ENCODE measurements at places on chromosomes 5 and 9.

DNA sequence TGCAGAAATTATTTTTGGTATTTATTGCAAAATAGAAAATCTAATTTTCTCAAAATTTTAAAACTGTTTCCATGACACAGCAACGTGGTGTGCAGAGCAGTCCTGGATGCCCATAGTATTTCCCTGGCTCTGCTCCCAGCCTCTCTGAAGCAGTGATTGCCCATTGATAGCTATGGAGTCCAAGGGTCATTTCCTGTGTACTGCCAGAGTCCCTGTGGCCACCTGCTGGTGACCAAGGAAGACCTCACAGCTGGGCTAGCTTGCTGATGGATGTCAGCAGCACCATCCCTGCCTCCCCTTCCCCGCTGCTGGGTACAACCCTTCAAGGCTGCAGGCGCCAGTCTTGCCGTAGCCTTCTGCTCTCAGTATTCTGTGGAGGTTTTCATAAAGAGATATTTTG, 184.1 kb downstream of the DIRAS2 start:
- DNase-seq = no peak

GRCh38 chr9:71783120-71783523, 14.8 kb upstream of the CEMIP2 start:
- no peak for DNase-seq

DNA sequence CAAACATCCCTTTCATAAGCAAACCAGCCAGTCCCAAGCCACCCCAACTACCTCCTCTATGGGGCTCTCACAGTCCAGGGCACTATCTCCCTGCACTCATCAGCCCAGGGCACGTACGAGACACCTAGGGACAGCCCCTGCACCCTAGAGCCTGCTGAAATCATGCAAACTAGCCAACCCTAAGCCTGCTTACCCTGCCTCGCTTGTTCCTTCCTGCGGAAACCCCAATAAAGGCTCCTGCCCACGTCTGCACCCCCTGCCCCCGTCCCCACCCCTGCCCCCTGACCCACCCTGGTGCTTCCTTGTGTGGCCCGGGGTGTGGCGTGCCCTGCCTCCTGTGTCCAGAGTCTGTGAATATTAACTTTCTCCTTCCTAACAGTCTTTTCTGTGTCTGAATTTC, 135.9 kb downstream of the GADD45G start:
- DNase-seq = peak; percentile 56

DNA sequence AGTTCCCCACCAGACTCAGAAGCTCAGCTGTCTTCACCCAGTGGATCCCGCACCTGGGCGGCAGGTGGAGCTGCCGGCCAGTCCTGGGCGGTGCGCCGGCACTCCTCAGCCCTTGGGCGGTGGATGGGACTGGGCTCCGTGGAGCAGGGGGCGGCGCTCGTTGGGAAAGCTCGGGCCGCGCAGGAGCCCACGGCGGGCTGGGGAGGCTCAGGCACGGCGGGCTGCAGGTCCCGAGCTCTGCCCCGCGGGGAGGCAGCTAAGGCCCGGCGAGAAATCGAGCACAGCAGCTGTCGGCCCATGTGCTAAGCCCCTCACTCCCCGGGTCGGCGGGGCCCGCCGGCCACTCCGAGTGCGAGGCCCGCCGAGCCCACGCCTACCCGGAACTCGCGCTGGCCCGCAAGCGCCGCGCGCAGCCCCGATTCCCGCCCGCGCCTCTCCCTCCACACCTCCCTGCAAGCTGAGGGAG, 560.0 kb downstream of the BRINP1 start:
- no peak for DNase-seq

DNA sequence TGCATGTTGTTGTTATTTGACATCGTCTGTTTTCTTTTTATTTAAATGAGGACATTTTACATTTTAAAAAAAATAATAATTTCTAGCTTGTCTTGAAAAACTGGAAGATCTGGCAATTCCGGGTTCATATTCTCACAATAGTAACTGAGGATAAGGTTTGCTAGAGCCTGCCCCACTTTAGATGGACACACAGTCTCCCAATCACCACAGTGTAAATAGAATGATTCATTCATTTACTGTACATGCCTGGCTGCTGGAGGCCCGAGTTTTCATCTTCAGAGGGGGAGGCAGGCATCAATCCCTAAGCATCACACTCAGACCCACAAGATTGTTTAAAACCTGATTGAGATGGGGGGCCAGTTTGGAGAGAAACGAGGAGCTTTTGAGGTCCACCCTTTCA, 2039.7 kb upstream of the WWC1 start:
- no peak for DNase-seq

GRCh38 chr9:8877753-8878494, 1078.3 kb upstream of the DMAC1 start:
- DNase-seq = no peak

DNA sequence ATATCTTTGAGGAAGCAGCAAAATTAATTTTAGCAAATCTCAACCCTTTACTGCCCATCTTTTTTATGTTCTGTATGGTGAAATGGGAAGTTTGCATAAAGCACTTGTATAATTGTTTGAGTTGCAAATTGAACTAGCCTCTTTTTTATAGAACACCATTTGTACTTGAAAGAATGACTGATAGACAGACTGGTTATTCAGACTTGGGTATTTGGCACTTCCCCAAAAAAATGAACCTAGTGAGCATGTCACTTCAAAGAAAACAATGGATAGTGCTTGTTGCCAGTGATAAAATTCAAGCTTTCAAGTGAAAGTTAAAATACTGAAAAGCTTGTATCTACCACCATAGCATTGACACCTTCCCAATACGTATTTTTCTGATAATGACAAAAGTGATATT, 115.8 kb downstream of the ERCC6L2 start:
- no peak for DNase-seq

DNA sequence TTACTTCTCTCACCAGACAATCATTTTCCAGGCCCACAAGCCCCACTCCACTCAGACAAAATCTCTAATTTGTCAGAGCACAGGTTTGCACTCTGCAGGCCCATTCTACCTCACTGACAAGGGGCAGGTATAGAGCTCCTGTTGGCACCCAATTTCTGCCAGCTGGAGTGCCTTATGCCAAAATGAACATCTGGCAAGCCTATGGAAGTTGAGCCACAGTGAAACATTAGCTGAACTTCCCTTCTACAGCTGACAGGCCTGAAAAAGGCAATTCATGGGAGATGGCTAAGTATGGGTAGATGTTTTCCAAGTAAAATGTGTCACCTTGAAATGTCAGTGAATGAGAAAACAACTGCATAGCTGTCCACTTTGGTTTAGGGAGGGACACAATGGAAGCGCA, 87.0 kb downstream of the SPOCK1 start:
- no peak for DNase-seq

- DNase-seq = no peak
Observed at GRCh38 chr9:73170185-73170957, 18.7 kb downstream of the ANXA1 start.

DNA sequence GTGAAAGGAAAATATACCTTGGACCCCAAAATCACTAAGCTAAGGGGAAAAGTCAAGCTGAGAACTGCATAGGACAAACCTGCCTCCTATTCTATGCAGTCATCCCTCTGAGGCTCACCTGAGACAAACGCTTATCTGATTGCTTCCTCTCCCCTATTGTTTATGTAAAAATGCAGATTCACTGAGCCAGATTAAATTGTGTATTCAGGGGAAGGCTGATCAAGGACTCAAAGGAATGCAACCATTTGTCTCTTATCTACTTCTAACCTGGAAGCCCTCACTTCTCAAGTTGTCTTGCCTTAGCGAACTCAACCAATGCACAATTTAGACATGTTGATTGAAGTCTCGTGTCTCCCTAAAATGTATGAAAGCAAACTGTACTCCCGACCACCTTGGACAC, 13.3 kb downstream of the SPARC start:
- DNase-seq = no peak

DNA sequence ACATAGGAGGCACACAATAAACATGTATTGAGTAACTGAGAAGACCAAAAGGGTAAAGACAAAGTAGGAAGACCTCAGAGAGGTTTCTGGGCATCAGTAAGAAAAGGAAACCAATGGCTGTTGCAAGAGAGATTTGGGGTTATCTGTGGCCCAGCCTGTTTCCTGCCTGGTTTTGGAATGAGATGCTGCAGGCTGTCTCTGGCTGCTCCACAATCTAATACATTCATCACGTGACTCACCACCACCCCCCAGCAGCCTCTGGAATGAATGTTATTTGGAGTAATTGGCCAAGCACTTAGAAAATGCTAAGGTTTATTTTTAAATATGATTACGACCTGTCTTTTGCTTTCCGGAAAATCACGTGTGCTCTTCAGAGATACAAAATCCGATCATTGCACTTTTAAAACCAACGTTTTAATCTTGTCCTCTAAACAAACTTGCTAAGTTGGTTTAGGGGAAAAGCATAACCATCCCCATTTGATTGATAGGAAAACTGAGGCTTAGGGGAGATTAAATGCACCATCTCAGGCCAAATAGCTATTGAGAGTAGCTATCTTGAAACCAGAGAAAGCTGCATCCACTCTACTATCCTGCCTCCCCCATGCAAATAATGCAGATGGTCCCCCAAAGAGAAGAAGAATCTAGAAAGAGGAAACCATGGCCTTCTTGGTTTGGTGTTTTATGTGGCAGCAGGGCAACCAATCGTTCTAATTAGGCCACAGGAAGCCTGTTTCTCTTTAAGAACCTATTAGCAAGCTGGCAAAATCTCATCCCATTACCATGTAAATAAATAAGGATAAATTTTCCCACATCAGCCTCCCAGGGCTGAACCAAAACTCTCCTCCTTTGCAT, 151.8 kb upstream of the ADRA1B start:
- no peak for DNase-seq

DNA sequence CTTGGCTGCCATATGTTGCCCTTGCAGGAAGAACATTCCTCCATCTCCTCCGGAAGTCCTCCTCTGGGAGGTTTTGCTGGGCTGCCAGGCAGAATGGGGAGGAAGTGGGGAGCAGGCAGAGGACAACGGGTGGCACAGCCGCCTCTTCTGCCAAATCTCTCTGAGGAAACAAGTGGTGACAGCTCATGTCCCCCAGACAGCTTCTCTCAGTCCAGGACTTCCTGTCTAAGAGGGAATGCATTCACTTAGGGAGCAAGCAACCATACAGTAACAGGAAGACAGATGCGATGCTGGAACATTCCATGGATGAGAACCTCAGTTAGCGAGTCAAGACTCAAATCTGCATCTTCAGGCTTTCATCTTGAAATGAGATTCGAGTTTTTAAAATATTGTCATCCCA, 701.0 kb downstream of the SEMA5A start:
- DNase-seq = no peak

- no peak for DNase-seq
Observed at GRCh38 chr9:77826621-77827020, 178.5 kb upstream of the GNA14 start.

- no peak for DNase-seq
Observed at GRCh38 chr5:56340196-56340980, 107.3 kb upstream of the ANKRD55 start.

GRCh38 chr9:78919701-78920100, 622.8 kb downstream of the PSAT1 start:
- no peak for DNase-seq

DNA sequence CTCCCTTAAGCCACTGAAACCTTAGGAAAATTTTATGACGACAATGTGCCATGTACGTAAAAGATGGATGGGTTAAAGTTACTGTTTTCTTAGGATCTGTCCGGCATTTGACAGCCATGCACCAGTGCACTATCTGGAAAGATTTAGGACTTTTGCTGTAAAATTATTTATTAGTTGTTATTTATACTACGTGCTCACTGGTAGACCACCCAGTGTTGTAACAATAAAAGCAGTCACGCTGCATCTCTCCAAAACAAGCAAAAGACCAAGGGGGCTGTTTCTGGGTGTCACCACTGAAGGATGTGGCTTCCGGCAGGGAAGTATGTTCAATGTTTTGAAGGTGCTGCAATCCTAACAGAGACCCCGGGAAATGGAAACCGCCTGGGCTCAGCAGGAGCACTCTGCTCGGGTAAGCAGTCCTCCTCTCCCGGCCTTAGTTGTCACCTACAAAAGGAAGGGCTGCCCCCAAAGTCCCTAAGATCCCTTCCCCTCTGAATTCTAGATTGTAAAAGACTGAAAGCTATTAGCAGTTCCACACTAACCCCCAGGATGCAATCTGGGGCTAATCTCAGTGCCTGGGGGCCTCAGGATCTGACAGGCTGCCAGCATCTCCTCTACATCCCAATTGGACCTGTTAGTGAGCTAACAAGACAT, 38.6 kb downstream of the SAXO1 start:
- DNase-seq = no peak

GRCh38 chr9:113738893-113739604, 137.1 kb upstream of the ZNF618 start:
- no peak for DNase-seq

DNA sequence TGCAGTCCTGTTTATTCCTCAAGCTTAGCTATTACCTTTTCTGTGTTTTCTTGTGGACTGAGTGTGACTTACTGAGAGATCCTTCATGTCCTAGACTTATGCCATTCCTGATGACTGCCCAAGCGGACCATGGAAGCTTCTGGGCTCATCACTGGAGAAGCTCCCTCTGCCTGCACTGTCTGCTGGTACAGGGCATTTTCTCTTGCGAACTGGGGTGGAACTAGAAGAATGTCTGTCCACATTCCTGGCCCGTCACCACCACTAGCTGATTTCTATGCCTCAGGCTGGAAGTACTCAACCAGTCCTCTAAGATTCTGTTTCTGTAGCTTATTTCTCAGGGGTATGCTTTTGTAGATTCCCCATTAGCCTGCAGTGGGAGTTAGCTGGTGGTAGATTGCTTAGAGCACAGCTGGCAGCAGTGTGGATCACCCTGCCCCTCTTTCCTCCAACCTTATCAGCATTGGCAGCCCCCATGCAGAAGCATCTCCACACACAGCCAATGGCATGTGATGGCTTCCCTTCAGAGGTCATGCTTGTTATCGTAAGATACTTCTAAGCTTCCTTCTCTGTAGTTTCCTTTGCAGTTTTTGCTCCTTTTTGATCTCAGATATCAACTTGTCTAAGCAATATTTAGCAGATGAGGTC, 12.4 kb downstream of the SLC36A1 start:
- no peak for DNase-seq

GRCh38 chr5:54743997-54744788, 226.6 kb downstream of the SNX18 start:
- DNase-seq = peak; percentile 28

DNA sequence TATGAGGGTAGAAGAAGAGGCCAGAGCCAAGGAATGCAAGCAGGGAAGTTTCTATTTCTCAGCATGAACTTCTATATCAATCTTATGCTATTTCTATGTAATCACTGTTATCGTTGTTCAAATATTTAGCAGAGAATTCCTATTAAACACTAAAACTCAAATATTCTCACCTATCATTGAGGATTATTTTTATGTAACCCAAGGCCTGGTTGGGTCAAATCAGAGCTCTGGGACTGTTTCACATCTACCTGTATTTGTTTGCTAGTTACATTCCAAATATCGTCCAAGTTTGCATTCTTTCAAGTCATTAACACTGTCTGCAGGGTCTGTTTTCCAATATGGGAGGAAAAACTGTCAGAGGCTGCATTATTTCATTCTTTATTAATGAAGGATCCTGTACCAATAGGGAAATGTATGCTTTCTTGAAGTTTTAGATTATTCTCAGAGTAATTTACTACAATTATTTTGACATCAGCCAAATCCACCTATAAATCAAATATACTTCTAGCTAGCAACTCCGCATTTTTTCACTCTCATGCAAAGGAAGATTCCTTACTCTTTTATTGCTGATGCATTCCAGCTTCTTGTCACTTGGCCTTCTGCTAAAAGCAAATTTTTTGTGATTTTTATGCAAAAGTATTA, 52.2 kb downstream of the LURAP1L start:
- no peak for DNase-seq

Measured in GM13977 (cell line).